IMR-90 (cell line): ENCODE measurements at places on chromosomes 16 and 17.
A peak's percentile ranks its signal among the peaks of the same experiment; 100 is the strongest.

- DNase-seq = no peak
Observed at GRCh38 chr16:9135797-9136196, 44.4 kb downstream of the HAPSTR1 start.

DNA sequence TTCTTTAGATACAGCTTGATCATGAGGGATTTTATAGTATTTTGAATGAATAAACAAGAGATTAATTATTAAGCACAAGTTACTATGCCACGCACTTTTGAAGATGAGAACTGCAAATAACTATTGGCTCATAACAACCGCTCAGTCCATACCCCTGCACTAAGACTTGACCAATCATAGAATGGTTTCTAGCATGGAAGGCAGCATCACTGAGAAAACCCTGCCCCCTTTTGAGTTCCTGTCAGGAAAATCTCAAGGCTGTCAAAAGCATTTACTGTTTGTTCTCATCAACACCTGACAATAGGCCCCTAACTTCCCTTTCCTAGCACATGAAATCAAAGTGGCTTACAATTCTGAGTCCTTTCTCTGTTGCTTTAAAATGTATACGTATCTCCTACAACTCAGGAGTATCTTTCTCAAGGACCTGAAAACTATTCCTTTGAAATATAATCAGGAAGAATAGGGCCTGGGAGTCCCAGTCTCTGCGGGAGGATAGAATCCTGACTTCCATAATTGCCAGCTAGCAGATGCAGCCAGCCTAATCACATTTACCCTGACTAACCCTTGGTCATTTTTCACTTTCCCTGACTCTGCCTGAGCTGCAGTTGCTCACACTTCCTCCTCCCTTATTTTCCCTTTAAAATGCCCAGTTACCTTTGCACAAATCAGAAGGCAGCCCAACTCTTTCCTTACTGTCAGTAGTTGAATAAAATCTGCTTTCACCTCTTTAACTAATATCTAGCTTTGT lies 9.1 kb upstream of the MMD start:
- DNase-seq = no peak

DNA sequence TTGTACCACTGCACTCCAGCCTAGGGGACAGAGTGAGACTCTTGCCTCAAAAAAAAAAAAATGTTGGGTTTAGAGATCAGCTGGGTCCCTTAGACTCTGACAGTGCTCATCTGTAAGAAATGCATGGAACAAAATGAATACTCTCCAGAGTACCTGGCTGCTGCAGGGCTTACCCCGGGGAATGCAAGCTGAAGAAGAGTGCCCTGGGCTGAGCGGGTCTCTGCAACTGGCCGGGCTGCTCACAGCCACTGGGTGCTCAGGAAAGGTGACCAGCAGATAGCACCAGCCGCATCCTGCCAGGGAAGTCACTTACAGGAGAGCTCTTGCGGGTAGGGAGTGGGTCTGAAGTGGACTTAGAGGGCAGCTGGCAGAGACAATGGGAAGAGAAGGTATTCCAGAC lies 82.1 kb downstream of the GAS7 start:
- no peak for DNase-seq

- peak; percentile 76 for DNase-seq
Observed at GRCh38 chr17:76868176-76868668, at the start of gene MGAT5B. Gene MGAT5B, plus strand, starts transcription at chr17:76868404. Its CDS starts 626 bp downstream, at chr17:76869030.

DNA sequence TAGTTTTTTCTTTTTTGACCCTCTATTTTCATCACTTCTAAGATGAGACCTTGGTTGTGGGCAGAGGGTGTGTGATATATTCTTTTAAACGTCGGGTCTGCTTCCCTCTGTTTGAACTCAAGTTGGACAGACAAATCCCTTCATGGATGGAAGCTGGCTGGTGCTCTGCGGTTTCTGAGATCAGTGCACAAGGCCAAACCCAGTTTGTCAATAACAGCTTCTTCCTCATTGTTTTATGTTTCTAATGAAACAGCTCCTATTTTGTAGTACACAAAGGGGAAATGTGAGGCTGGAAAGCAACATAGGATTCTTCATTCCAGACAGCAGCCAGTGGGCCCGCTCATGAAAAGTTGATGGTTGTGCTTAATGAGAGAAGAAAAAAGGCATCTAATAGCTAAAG lies 159.6 kb downstream of the PRKCA start:
- DNase-seq = no peak

- no peak for DNase-seq
Observed at GRCh38 chr17:81026266-81027036, 8.5 kb upstream of the BAIAP2 start.

GRCh38 chr17:9132944-9133610 lies 111.8 kb downstream of the NTN1 start:
- DNase-seq = no peak

- DNase-seq = no peak
Observed at GRCh38 chr16:80202831-80203413, 337.9 kb upstream of the DYNLRB2 start.

DNA sequence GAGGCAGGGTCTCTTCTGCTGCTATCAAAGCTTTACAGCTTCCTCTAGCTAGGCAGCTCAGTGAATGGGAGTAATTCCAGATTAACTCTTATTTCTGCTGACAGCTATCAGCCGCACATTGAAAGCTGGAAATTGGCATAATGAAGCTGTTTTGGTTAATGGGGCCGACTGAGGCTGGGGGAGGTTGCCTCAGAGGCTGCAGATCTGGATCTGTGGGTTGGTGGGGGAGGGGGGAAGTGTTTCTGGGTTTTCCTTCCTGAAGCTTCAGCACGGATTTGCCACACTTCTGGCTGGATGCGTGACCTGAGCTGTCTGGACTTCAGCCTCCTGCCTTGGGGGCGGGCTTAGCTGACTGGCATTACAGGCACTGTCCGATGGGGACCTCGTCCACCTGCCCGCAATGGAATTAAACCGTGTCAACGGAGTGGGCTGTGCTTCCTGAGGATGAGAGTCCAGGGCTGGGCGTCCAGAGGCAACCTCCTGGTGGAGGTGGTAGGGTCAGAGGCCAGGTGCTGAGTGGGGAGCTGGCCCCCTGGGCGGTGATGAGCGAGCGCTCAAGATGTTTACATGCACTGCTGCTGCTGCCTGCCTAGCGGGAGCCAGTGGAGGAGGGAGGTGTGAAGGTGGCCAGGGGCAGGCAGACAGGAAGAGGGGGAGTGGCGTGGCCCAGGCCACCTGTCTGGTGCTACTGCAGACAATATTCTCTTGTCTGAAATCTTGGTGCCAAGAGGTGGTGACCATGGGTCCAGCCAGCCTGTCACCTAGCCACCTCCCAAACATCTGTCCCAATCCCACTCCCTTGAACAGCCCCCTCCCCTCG lies 6.7 kb upstream of the ABCC3 start:
- DNase-seq = no peak

GRCh38 chr17:51666971-51667705 lies 406.8 kb downstream of the UTP18 start:
- no peak for DNase-seq
